ENCODE measurements at places on chromosomes 11 and 22.

- DNase-seq, result no peak
Measured at GRCh38 chr22:48585916-48586798, 1241.5 kb downstream of the BRD1 start.

- no peak for DNase-seq
Measured at GRCh38 chr11:43638717-43639116, 41.8 kb upstream of the HSD17B12 start.

- DNase-seq, result no peak
Measured at GRCh38 chr11:67484847-67485311, 2.1 kb downstream of the AIP start.

DNA sequence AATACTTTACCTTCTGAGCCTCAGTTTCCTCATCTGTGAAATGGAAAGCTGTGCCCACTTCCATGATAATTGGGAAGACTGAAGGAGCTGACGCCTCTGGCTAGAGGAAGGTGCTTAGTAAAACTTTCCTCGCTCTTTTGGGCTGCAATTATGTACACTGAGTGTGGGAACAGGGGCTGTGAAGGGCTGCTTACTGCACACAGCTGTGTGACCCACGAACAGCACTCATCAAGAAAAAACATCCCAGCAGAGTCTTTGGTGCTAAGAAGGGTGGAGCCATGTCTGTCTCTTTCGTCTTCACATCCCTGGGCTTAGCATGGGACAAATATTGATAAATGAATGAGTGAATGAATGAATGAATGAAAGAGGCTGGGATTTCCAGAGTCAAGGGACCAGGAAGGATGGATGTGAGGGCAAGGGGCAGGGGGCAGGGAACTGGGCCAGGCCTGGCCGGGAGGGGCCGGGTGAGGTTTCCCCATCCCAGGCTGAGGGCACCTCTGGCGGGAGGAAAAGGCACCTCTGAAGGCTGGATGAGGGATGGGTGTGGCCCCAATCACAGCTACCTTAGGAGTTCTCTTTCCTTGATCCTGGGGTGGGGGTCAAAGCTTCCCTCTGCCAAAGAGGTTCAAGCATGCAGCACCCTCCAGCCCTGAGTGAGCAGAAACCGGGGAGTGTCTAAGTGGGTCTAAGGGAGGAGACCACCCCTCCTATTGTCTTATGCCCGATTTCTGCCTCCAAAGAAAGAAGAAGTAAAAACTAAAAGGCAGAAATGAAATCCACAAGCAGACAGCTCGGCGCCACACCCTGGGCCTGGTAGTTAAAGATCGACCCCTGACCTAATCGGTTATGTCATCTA lies 9.2 kb upstream of the CD5 start:
- DNase-seq, result no peak

GRCh38 chr11:36014898-36015665 lies 71.2 kb downstream of the LDLRAD3 start:
- no peak for DNase-seq
